ENCODE measurements at places on chromosomes 4 and X.

DNA sequence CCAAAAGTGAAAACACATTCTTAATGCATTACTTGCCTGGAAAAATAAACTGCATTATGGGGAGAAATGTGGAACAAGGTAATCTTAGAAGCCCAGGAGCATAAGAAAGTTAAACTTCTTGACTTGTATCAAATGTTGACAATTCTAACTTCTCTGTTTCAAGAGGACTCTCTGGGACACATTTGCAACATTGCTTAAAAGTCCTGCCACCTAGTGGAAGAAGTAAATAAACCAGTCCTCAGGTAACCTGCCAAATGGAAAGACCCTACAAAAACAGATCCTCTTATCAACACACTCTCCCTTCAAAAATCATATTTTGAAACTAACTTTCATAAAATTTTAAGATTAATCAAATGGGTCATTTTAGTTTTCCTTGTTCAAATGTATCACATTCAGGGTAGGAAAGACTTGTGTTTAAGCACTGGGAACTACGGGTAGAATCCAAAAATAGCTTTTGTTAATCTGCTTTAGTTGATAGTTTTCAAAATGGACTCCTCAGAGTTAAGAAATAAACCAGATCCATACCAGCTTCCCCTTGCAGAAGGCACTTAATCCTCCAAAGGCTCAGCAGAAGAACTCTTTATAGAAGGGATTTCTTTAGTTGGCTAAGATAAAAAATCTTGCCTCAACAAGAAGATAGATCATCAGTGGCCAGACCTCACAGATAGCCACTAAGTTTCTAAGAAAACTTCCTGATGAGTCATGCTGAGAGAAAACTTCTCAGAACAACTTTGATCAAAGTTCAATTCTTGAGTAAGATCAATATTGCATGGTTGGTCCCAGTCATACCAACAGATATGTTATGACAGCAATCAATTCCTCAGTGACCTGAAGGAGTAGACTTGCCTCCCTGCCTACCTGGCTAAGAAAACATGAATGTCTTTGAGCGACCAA is 141.7 kb downstream of the HHIP start:
- DNase-seq = no peak

DNA sequence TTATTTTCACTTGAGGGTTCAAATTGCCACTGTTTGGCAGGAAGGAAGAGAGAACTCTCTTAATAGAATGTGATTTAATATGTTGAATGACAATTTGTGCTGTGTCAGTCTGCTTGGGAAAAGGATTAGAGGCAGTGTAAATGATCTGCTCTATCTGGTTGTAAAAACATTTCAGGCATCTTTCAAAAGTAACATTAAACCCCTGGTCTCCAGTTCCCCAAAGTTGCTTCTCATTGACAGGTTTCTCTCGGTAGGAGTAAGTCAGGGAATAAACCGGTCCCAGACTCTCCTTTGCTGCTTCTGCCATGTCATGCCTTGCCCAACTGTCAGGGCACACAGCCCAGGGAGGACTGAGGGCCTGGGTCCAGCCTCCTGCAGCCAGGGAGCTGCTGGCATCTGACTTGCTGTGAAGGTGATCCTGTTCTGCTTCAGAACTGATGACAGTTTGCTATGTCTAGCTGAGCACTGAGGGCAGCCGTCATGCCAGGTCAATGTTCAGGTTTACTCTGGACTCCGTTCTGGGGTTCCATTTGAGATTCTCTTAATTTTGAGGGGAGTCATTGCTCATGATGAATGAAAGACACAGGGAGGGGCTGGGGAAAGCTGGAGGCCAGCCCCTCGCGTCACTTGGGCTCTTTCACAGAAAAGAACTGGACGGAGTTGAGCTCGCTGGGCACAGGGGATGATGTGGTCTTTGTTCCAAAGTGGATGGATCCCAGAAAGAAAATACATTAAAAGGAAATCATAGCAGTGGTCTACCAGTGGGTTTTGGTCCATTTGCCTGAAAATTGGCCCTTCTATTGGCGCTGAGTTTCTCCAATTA is 312.4 kb downstream of the ARHGAP10 start:
- DNase-seq = no peak

DNA sequence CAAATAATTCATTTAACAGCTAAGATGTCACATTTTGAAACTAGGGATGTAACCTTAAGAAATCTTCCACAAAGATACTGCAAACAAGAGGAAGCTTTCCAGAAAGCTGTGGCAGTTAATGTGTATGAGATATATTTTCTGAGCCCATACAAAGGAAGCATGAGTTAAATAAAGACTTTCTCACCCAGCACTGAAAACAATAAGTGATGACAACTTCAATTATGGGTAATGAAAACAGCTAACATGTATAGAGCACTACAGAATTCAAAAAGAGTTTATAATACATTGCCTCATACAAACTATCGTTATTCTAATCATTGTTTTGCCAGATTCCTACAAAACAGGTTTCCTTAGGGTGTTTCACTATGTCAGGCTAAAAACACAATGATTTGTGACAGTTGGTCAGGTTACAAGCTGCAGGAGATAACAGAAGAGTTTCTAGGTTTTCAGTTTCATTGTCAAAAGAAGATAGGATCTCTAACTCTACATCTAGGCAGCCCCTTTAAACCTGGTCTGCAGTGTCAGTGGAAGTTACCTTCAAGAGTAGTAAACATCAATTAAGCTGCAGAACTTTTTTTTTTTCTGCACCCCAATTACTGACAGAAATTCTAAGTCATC is 618.1 kb upstream of the ADGRL3 start:
- DNase-seq = no peak

DNA sequence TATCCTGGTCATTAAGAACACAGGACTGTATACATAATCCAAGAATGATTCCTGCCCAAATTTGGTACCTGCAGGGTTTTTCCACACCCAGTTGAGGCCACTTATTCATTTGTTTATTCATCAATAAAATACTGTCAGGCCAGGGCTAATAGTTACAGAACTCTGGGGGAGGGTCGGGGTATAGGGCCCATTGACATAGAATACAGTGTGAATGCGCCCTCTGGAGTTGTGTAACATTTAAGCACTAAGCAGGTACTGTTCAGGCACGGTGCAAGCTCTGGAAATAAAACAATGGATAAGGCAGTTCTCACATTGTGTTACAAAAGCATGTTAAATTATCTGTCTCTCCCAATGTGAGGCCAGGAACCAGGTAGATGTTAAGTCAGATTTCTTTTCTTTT is 30.8 kb upstream of the LRBA start:
- peak; percentile 54 for DNase-seq

DNA sequence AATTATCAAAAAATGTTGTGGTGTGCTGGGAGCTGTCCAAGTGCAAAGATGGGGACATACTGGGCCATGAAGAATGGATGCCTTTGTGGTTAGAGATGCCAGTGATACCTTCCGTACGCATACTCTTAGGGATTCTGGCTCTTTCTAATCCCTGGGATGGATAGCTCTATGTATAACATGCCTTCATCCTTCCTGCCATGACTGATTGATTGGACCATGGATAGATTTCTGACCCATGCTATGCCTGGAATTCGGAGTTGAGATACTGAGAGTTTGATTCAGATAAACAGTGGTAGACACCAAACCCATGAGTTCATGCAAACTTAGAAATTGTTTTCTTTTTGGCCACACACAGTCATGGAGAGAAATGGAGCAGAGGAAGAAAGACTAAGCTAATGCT is 147.2 kb upstream of the WDFY3 start:
- no peak for DNase-seq

DNA sequence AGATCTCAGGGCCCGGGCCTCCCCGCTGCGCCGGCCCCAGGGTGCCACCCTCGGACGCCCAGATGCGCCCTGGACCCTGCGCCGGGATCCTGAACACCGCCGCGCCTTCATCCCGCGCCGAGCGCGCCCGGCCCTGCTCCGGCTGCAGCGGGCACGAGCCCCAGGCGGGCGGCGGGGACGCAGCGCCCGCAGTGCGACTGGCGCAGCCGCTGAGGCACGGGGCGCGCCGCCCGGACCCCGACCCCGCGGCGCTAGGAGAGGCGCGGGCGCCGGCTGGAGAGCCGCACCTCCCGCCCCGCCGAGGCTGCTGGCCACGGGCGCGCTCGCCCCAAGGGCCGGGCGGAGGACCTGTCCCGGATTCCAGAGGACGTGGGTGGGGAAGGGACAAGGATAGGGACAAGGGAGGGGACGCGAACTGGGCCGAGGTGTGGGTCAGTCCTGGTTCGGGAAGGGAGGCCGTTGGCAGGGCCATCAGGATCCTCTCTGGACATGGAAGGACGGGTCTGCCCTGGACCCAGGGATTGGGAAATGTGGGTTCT is 1.1 kb downstream of the ZFYVE28 start:
- DNase-seq = no peak

- no peak for DNase-seq
These were observed 55.1 kb downstream of the ZNF330 start for GRCh38 chr4:141275834-141276233.

- no peak for DNase-seq
These were observed 17.7 kb upstream of the P2RY8 start for GRCh38 chrX:1554469-1555210.

- no peak for DNase-seq
These were observed at the start of gene ARHGEF6 for GRCh38 chrX:136780763-136781162. TSS of gene ARHGEF6 (minus strand) at chrX:136780932. CDS start at chrX:136780882, 50 bp downstream.

DNA sequence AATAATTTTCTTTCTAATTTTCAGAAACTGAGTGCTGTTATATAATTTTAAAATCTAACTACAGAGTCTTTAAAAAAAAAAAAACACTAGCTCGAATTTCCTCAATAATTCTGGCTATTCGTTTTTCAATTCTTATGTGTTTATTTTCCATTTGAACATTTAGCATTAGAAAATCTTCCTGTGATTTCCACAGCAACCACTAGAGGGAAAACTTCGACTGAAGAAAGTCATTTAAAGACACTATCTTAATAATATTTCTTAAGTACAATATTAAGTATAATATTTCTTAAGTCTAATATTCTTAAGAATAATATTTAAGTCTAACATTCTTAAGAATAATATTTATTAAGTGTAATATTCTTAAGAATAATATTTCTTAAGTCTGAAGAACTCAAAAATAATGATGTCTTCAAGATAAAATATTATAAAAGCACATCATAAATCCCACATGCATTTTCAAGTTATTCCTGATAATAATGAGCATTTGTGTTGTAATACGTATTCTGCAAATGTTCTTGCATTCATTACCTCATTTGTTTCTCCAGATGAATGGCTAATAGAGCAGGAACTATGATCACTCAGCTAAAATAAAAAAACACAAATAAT is 118.4 kb upstream of the WDR17 start:
- DNase-seq = peak; percentile 9

DNA sequence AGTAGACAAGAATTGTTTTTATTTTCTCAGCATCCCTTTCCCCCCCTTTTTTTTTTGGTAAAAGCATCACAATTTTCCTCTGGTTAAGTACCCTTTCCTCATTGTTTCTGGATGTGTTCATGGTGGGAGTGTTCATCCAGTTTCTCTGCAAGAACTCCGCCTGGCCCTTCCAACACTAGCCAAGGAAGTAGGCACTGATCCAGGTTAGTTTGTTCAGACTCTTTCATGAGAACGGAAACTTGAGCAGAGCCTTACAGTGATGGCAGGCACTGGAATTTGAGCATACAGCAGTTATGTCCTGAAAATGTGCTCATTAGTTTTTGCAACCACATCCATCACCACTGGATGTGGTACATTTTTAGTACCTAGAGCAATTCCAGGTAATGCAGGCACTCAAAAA is 336.1 kb upstream of the BOD1L1 start:
- DNase-seq = no peak

All from NCI-H345 (cell line).